ENCODE measurements at places on chromosomes 3 and 15.

DNA sequence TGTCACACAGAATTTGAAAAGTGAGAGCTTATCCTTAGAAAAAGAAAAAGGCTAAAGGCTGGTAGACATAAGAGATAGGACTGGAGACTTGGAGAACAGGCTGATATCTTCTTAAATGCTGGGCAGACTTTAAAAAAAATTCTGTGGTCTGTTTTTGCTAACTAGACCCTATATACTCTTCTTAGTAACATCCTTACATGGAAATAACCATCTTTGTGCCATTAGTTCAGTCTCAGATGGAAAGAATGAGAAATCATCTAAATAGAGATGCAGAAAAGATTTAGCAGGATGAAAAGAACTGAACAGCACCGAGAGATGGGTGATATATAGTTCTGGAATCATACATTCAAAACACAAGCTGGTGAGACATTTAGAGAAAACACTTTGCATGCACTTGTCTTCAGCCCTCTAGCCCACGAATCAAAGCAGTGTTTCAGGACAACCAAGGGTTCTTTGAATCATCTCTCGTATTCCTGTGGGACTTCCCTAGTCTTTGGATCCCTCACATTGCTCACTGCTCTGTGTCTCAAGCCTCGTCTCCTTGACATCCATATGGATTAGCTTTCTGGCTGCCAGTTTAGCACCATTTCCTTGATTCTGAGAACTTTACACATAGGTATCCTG, 93.0 kb upstream of the LYSMD4 start:
- no peak for DNase-seq

- DNase-seq = no peak
Measured at GRCh38 chr3:149310796-149311534, 22.5 kb downstream of the TM4SF18 start.

GRCh38 chr15:44593042-44593736, 56.2 kb downstream of the EIF3J start:
- DNase-seq = no peak

GRCh38 chr15:69297642-69298353, 914 bp upstream of the PAQR5 start:
- no peak for DNase-seq

GRCh38 chr3:5767304-5767703, 579.8 kb downstream of the EDEM1 start:
- DNase-seq = no peak

GRCh38 chr15:59830098-59830497, 141.0 kb upstream of the BNIP2 start:
- DNase-seq = no peak

GRCh38 chr15:45885801-45886200, 251.0 kb downstream of the SQOR start:
- DNase-seq = no peak

DNA sequence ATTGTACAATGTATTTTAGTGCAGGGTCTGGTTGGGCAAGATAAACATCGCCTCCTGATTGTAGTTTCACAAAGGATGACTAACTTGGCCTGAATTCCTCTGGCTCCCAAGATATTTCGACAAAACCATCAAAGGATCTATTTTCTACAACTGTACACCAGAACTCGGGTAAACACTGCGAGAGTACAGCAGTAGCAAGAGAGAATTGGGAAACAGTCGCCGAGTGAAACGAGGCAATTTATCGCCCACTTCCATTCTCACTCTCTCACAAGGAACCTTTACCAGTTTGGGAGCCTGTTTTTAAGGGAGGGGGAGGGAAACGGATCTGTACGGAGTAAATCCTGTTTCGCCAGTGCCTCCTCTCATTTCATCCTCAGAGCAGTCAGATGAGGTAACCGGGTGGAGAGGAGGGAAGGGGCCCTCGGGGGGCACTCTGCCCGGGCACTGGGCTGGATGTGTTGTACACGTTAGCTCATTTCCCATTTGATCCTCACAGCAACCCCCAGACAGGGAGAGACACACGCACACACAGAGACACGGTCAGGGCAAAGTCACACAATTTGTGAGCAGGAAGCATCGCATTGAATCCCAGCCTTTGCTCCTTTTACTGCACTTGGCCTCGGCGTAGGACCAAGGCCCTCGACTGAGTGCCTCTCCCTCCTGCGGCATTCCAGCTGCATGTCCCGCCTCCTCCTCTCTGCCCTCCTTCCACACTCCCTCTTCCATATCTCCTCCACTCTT, 120.1 kb downstream of the LIPC start:
- peak; percentile 69 for DNase-seq

DNA sequence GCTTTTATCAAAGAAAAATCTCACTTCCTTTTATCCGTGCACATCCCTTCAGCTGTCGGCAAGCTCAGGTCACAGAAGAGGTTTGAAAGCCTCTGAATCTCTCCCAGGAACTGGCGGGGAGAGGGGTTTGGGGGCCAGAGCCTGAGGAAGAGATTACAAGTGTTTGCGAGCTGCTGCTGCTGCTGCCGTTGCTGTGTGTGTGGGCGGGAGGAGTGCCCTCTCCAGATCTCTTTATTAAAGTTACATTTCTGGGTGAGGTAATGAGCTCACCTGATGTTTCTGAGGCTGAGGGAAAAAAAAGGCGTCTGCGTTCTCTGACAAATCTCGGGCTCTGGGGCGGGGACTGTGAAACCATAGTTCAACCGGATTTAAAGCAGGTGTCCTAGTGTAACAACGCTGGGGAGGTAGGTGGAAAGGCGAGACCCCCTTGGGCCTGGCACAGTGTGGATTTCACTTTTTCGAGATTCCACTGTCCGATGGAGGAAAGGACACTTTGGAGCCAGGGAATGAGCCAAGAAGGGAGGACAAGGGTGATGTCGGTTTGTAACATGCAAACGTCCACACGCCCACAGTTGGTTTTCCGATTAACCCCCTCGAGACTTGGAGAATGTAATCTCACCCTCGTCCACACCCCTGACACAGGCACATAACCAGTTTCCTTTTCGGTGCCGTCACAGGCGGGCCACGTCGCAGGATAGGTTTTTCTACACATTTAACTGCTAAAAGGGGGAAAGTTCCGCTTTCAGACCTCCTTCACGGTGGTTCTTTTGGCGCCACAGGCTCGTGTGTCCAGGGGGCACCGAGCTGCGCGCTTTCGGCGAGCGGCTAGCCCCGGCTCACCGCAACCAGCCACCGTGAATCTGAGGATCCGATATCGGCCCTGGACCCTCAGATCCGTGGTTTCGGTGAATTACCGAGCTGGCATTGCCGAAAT, 2.1 kb downstream of the ALCAM start:
- peak; percentile 53 for DNase-seq

DNA sequence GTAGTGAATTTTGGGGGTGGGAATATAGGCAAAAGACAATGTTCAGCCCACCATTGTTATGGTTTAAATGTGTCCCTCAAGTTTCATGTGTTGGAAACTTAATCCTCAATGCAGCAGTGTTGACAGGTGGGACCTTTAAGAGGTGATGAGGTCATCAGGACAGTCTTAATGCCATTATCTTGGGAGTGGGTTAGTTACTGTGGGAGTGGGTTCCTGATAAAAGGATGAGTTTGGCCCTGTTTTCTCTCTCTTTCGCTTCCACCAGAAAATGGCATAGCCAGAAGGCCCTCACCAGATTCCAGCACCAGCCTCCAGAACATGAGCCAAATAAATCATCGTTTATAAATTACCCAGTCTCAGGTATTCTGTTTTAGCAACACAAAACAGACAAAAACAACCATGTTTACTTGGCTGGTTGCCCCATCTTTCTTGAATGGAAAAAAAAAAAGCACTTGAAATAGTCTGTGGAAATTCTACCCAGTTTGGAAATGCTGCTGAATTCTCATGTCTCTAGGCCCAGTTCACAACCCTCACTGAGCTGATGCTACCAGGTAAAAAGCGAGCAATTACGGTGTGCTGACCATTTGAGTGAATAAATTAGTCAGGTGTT, 31.0 kb upstream of the MFSD1 start:
- DNase-seq = no peak

- DNase-seq = no peak
Measured at GRCh38 chr3:46372492-46373359, 2.0 kb downstream of the CCR5 start.

GRCh38 chr3:190807719-190808375, 54.6 kb downstream of the GMNC start:
- peak; percentile 40 for DNase-seq

DNA sequence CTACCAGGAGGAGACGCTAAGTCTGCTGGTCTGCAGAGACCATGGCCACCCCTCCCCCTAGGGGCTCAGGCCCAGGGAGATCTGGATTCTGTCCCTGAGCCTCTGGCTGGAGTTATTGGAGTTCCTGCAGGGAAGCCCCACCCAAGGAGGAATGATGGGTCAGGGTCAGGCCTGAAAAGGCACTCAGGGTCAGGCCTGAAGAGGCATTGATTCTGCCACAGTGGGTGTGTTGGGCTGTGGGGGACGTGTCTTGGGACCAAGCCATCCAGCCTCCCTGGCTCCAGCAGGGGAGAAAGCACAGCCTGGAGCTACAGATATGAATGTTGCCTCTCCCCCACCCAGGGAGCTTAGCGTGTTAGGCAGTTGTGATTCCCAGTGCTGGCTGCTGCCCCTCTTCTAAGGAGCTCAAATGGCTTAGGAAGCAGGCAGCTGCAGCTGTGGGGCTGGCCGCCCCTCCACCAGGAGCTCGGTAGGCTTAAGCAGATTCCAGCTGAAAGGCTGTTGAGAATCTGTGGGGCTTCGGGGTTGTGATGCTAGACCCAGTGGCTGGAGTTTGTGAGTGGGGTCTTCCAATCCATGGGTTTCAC, 176.7 kb downstream of the CHL1 start:
- no peak for DNase-seq

DNA sequence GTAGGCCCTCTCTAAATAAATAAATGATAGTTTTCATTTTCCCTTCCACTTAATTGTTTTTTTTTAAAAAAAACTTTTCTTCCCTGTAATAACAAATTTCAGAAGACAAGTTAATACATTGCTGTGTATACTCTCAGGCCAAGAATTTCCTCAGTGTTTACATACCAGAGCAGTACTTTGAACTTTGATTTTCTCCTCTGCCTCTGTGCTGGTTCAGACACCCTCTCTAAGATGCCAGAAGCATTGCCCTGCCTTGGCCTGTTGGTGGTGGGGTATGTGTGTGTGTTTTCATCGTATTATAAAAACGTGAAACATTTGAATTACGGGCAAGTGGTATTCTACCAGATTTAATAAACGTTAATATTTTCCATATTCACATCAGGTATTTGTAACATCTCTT, 70.1 kb downstream of the SMAD3 start:
- no peak for DNase-seq

GRCh38 chr3:179544981-179545645, 17.6 kb upstream of the ACTL6A start:
- DNase-seq = no peak

- no peak for DNase-seq
Measured at GRCh38 chr3:168806871-168807270, 711.1 kb upstream of the GOLIM4 start.

DNA sequence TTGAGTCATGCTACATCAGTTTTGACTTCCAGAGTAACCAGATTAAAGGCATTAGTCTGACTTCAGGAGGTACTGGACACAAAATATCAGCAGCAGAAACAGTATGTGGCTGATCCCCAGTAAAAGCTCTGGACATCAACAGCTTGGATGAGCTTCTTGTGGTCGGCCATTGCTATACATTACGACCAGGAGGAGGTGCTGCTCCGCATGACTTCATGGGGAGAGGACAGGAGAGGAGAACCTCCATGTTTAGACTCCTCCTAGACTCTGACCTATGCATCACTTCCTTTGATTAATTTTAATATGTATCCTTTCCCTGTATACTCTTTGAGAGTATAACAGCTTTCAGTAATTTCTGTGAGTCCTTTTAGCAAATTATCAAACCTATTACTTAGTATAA, 285.6 kb upstream of the ARHGEF26 start:
- DNase-seq = no peak

GRCh38 chr15:41417418-41418195, 712 bp downstream of the RTF1 start:
- no peak for DNase-seq

DNA sequence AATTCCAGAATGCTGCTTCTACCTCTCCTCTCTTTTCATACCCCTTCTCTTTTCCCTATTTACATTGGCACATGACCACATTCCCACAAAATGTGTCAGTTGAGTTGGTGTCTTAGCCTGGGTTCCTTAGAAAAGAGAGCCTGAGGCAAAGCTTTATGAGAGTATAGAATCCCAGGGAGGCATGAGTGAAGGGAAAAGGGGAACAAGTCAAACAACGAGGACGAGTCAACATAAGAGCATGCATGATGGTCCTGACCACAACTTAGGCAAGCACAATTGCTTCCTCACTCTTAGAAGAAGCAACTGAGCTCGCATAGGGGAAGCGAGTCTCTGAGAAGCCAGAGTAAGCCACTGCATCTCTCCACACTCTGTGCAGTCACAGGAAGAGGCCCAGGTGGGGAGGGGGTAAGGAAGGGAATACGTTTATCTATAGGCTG, 15.4 kb upstream of the ZNF774 start:
- DNase-seq = peak; percentile 78

DNA sequence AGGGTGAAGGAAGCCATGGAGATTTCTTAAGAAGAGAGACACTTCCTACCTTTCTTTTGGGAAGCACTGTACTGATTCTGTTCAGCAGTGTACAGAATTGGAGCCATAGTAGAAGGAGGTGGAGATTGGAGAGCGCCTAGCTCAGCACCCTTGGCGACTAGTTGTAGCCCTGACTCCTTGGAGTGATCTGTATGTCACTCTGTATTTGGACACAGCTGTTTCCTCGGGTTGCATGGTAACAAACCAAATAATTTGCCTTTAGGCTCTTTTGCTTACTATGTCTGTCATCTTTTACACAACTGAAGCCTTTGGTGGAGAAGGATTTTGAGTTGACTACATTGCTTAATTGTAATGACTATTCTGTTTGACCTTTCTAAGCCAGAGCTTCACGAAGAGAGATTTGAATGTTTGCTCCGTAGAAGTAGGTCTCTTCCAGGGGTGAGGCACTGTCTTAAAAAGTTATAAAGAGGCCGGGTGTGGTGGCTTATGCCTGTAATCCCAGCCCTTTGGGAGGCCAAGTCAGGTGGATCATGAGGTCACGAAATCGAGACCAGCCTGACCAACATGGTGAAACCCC, 77.1 kb downstream of the AKAP13 start:
- DNase-seq = no peak

- DNase-seq = no peak
Measured at GRCh38 chr3:116050311-116050915, 394.9 kb downstream of the LSAMP start.

GRCh38 chr3:128011140-128011539, 41.1 kb upstream of the SEC61A1 start:
- no peak for DNase-seq

- no peak for DNase-seq
Measured at GRCh38 chr3:108527817-108528216, 17.4 kb upstream of the MYH15 start.

GRCh38 chr3:9747267-9747666, 2.5 kb upstream of the OGG1 start:
- no peak for DNase-seq

DNA sequence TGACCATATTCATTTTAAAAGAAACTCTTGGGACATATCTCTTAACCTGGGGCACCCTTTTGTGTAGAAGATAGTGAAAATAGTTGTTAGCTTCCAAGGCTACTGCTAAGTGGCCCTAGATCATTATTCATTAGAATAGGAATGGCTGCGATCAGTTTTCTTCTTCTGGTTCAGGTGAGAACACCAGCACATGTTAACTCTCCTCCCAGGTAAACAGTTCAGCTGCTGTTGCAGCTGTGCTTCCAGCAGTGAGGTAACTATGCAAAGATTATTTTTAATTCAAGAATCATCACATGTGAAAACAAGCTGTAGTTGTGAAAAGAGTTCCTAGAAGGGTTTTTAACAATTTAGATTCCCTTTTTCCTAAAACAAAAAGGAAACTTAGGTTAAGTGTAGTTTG, 43.3 kb downstream of the ZPLD1 start:
- DNase-seq = no peak
